Activated T-helper 17 cell treated with anti-CD3 and anti-CD28 coated beads, Interleukin-2, amount 50 U/mL, for 72 hours (primary cell): ENCODE measurements at places on chromosomes 1 and 21. TPM values are rescaled to one million over a fixed set of nuclear protein-coding genes. Genes with fewer than 3 reads are reported as not detected.

The RPE65 gene
- not detected for total RNA-seq

The KRTAP19-1 gene
- not detected for total RNA-seq

The CACNA1E gene
- 0.11 TPM for total RNA-seq

The YIPF1 gene
- 13.7 TPM for total RNA-seq

The PCSK9 gene
- not detected for total RNA-seq

The CELA2B gene
- not detected for total RNA-seq

The CFHR3 gene
- total RNA-seq = not detected

The F5 gene
- 55.2 TPM for total RNA-seq

The TFAP2E gene
- total RNA-seq = 0.97 TPM

The FCRL5 gene
- not detected for total RNA-seq

The KLHDC9 gene
- total RNA-seq = not detected

The PALMD gene
- total RNA-seq = not detected

The MGST3 gene
- 57.9 TPM for total RNA-seq

The RAB3B gene
- 0.26 TPM for total RNA-seq

The VSIG8 gene
- total RNA-seq = not detected

The NIBAN1 gene
- total RNA-seq = 58.8 TPM

The LHX8 gene
- total RNA-seq = not detected

The GFI1 gene
- total RNA-seq = 38.6 TPM

The LHX4 gene
- not detected for total RNA-seq

The PSEN2 gene
- total RNA-seq = 8.2 TPM

The SYTL1 gene
- 43.4 TPM for total RNA-seq

GRCh38 chr21:45550522-45551210 is 8.4 kb upstream of the SLC19A1 start:
- ATAC-seq = peak; percentile 58

DNA sequence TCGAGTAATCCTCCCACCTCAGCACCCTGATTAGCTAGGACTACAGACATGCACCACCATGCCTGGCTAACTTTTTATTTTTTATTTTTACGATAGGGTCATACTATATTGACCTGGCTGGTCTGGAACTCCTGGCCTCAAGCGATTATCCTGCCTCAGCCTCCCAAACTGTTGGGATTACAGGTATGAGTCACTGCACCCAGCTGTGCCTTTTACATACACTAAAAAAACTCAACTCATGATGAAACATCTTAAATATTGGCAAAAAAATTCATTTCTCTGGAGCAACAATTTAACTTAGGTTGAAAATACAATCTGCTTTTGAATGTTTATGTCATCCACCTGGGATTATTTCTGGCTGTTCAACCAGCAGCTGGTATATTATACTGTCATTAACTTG is 598.3 kb upstream of the ZP4 start:
- no peak for ATAC-seq

DNA sequence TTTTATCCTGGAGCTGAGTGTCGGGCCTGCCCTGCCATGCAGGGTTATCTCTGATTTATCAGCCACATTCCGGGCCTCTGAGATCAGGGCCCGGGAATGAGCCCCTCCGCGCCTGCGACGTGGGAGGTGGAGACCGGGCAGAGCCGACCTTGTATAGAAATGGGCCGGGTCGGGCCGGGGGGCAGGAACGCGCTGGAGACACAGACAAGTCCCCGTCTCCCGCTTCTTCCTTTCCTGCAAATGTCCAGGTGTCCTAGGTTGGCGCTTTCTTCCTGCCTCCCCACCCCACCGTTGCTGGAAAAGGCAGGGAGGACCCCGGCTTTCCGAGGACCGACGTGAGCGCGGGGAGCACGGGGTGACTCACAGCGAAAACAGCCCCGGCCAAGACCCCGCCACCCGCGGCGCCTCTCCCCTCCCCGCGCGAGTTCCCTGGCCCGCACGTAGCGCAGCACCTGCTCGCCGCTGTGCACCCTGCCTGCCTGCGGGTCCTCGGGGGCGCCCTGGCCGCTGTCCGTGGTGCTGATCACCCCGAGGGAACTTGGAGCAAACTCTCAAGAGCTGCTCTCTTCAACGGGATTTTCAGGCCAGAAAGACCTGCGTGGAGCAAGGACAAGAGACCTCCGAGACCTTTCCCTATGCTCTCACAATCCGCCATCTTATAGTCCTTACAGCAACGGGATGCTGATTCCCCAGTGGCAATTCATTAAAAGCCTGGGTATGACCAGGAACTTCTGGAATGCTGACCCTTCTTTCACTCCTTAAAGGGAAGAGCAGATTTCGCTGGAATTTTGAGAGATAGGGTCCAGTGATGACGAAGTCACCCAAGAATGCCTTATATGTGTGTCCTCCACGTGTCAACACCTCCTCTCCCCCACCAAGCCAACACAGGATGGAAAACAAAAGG is 475 bp upstream of the NPPB start:
- peak; percentile 43 for ATAC-seq

DNA sequence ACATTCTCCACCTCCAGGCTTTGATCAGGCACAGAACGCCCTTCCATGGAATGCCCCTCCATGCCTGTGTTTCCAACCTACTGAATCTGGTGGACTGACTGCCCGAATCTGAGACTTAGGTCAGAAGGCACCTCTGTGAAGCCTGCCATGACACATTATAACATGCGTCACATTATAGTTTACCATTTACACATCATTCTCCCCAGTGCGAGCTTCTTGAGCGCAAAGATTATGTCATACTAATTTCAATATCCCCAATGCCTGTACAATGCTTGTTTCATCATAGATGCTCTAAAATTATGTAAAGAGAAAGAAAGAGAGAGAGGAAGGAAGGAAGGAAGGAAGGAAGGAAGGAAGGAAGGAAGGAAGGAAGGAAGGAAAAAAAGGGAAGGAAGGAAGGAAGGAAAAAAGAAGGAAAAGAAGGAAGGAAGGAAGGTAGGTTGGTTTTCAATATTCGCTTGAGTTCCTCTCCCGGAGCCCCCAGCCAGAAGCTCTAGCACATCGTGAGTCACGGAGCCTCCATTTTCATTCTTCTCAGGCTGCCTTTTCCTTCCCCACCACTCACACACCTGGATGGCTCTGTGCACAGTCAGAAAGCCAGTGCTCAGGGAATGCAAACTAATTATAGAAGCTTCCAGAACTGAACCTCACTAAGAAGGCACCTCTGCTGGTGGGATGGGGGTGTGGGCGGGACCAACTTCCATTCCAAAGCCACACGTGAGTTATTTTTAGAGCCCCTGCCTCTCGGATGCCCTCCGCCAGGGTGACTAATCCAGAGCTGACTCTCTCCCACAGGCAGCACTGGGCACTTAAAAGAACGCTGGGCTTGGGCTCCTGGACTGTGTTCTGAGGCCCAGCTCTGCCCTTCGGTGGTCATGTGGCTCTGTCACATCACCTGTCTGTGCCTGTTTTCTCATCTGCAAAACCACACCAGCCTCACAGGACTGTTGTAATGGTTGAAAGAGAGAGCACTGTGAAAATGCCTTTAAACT is 27.4 kb downstream of the LAMB3 start:
- no peak for ATAC-seq

GRCh38 chr1:184889902-184890301 is 84.4 kb downstream of the NIBAN1 start:
- peak; percentile 3 for ATAC-seq

DNA sequence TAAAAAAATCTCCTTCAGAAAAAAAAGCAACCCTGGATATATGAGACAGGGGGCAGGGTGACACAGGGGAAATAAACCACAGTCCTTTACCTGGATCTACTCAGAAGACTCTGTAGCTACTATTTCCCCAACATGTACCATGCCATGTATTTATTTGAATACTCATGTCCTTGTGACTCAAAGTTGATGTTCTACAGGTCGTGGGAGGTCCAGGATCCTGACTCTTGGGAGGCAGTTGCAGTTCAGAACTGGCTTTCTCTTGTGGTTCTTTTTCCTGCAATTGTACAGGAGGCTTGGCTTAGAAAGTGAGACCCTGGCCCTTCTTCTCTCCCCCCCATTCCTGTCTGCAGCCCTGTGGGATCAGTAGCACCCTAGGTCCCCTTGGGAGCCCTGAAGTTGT is 5.8 kb upstream of the IL24 start:
- peak; percentile 64 for ATAC-seq

DNA sequence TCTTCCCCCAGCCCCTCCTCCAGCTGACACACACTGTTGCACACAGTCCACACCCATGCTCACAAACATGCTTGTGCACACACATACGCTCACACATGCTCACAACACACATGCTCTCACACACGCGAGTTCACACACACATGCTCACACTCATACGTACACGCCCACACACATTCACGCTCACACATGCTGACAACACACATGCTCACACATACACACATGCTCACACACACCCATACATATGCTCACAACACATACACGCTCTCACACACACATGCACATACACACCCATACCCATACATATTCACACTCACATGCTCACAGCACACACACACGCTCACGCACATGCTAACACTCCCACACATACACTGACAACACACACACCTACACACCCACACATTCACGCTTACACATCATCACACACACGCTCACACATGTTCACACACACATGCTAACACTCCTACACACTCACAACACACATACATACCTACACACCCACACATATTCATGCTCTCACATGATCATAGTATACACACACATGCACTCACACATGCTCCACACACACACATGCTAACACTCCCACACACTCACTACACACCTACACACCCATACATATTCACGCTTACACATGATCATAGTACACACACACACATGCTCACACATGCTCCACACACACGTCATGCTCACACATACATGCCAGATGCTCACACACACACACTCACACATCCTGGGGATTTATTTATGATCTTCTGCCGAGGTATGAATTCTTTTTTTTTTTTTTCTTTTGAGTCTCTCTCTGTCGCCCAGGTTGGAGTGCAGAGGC is 10.7 kb downstream of the DRAXIN start:
- no peak for ATAC-seq

DNA sequence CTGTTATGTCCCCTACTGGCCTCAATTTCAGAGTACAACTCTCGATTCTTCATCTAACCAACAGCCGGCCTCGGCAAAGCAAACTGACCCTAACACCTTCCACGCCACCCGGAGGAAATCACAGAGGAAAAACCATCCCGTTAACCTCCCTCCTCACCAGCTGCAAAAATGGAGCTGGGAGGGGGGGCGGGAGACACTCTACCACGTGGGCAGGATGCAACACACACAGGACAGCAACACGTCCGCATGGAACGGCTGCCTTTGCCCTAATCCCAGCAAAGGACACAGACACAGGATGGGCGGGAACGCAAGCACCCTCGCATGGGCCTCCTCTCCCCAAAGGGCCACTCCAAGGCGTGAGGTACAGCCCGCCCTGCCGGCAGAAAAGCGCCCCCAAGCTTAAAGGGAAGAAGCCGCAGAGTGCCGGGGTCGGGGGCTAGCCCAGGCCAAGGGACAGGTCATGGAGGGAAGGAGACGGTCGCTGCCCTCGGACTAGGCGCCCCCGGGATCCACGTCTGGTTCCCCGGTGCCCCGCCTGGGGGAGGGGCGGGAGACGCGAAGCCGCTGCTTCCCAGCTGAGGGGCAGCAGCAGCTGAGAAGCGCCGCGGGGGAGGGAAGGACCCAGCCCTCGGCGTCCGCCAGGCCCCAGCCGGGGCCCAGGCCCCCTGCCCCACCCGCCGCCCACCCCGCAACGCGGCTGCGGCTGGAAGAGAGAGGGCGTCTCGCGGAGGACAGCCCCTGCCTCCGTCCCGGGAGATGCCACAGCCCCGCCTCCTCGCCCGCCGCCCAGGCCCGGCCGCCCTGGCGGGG is 590 bp downstream of the FOXJ3 start:
- peak; percentile 67 for ATAC-seq

- no peak for ATAC-seq
Observed at GRCh38 chr1:161074676-161075368, 5.1 kb upstream of the ARHGAP30 start.

- no peak for ATAC-seq
Observed at GRCh38 chr1:75908717-75909152, 23.5 kb downstream of the ASB17 start.

GRCh38 chr21:45981151-45982091 is at the start of gene COL6A1:
TSS of gene COL6A1 (plus strand) at chr21:45981770. CDS start at chr21:45981851, 81 bp downstream.
- ATAC-seq = peak; percentile 64

DNA sequence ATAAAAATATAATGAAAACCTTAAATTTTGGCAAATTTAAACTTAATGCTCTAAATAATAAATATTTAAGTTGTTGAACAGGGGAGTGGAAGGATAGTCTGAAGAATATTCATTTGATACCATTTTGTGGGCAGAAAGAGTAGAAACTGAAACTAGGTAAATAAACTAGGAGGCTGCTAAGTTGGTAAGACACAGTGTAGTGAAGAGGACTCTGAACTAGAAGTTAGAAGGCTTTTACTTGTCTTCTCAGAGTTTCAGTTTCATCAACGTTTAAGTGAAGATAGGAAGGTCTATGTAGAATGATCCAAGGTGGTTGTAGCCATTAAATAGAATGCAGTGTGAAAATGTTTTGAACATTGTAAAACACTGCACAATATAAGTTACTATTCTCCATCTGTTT is 516.9 kb downstream of the AMY1C start:
- ATAC-seq = no peak

GRCh38 chr1:187842406-187843165 is 1013.8 kb downstream of the PLA2G4A start:
- ATAC-seq = no peak

- no peak for ATAC-seq
Observed at GRCh38 chr1:211549092-211549711, 29.8 kb downstream of the SLC30A1 start.

- no peak for ATAC-seq
Observed at GRCh38 chr1:94355485-94355980, 62.7 kb upstream of the ABCD3 start.

- ATAC-seq = no peak
Observed at GRCh38 chr1:95223110-95223509, 10.9 kb upstream of the RWDD3 start.

DNA sequence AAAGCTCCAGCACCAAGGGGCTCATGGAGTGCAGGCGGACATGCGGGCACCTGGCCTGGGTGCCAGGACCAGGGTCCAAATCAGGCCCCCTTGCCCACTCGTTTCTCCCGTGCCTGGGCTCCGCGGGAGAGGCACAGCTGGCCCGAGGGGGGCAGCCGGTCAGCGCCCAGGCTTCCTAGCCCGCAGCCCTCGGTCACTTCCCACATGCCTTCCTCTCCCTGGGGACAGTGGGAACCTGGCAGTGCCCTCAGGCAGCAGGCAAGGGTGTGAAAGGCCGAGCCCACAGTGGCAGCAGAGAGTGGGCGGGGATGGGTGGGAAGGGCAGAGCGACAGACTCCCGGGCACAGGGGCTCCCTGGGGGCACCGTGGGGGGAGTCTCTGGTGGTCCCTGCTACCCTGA is 69.8 kb downstream of the MEGF6 start:
- no peak for ATAC-seq

GRCh38 chr1:179001451-179001850 is 24.2 kb upstream of the FAM20B start:
- no peak for ATAC-seq

DNA sequence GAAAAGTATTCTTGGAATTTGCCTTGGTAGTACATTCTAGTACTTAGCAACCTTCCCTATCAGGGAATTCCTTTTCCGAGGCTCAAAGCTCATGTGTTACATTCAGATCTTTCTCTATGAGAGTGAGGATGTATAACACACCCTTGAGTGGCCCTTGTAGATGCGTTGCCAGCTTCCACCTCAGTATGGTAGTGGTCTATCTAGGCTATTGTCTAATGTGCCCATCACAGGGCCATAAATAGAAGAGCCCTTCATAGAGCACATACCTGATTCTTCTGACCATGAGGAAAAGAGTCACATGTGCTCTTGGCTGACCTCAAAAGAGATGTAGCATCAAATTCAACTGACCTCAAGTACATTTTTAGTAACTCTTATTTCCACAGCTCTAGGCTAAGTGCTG is 14.0 kb upstream of the ZC3H11B start:
- no peak for ATAC-seq
